HuH-7.5 (cell line): ENCODE measurements at places on chromosomes 12 and 14.
A peak's percentile ranks its signal among the peaks of the same experiment; 100 is the strongest.

- DNase-seq, result no peak
These were observed 139.9 kb upstream of the NCOR2 start for GRCh38 chr12:124707316-124707715.

- DNase-seq, result no peak
These were observed 105.8 kb downstream of the RERG start for GRCh38 chr12:15115434-15115833.

GRCh38 chr12:75635606-75636444 is 124.4 kb upstream of the KRR1 start:
- no peak for DNase-seq

DNA sequence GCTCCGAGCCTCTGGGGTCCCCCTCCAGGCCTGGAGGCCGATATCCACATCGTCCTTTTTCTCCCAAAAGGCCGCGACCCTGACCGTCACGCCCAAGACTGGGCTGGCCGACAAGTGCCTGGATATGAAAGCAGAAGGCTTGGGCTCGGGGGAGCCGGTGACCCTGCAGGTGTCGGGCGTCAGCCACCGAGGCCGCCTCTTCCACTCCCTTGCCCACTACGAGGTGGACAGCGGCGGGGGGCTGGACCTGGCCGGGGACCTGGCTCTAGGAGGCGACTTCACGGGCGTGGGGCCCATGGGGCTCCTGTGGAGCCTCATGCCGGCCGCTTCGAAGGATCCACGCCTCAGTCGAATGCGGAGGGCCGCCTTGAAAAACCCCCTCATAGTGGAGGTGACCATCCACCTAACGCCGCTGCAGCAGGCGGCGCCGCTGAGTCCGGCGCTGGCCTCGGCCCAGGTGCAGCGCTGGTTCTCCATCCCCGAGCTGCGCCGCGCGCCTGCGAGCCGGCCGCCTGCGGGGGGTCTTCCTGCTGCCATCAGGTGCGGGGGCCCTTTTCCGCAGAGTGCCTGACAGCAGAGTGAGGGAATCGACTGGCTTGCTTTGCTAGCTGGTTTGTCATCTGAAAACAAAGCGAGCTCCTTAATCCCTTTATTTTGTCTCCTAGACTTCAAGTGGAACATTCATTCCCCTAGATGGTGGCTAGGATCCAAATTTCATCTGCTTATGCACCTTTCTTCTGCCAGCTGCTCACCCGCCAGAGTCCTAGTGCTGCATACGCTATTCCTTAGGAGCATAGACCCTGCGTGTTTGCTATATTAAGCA is 10.6 kb upstream of the DNAL1 start:
- DNase-seq, result no peak

DNA sequence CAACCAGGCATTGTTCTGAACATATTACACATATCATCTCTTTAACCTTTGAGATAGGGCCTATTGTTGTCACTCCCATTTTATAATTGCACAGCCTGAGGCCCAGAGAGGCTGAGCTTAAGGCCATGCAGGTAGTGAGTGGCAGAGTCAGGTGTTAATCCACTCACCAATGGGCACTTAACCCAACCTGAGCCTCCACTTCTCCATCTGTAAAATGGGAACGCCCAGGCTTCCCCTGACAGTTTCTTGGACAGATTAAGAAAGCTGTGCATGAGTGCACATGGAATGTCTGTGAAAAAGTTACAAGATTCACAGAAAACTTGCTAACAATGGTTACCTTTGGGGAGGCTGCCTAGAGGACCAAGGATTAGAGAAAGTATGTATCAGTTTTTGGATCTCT is 32.9 kb downstream of the ESRRB start:
- no peak for DNase-seq

DNA sequence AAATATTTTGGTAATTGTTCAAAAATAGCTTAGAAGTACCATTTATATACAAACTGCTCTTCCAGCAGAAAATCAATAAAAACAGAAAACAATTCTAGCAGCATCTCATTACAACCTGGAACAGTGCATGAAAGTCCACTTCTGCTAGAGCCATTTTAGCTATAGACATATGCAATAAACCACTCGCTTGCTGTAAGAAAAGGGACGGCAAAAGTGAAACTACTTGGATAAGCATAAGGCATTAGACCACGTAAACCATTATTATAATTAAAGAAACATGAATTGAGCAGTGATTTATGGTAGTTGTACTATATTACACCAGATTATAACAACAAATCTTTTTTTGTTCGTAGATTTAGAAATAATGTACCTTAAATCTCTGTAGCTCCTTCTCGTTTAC is 48.7 kb downstream of the LRIG3 start:
- no peak for DNase-seq

GRCh38 chr14:102840771-102841528 is 63.7 kb downstream of the TRAF3 start:
- no peak for DNase-seq

- no peak for DNase-seq
These were observed 275.7 kb upstream of the CRY1 start for GRCh38 chr12:107369006-107369405.

DNA sequence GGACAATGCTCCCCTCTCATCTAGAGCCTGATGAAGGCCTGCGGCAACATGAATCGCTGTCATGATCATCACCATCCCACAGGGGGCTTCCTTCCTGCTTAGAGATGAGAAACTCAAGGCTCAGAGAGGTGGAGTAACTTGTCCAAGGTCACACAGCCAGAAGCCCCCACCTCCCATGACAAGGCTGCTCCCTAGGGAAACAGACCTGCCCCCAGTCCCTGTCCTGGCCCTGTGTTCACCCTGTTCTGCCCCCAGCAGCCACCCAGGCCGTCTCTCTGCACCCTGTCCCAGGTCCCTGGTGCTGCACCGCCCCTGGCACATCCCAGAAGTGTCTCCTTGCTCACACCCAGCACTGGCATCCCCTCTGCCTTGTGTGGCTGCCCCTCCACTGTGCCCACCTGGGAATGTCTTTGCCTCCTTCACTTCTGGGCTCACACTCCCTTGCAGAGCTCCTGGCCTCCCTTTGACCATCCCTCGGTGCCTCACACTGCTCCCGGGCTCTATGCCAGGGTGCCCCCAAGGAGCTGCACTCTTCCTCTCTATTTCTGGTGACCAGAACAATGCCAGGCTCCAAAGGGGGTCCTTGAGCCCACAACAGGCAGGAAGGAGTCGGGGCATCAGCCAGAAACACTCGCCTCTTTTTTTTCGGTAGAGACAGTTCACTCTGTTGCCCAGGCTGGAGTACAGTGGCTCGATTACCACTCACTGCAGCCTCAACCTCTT is 70.5 kb downstream of the BCL11B start:
- DNase-seq, result no peak

GRCh38 chr12:85393606-85394005 is 113.6 kb downstream of the ALX1 start:
- DNase-seq, result no peak

- DNase-seq, result no peak
These were observed 14.6 kb upstream of the TCTN1 start for GRCh38 chr12:110599334-110599733.

DNA sequence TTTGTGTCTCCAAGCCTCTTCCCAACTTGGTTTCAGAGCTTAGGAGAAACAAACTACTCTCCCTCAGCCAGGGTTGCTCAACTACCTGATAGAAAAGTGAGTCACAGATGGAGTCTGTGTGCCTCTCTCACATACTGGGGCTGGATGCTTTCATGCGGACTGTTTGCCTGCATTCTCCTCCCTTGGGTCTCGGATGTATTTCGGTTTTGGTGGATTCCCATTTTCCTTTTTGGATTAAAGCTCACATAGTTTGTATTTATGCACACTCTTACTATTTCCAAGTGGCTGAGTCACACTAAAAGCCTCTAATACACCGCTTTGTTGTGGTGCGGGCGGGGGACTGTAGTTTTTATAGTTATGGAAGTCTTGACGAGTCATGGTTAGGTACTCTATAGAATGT is 505.4 kb downstream of the LRFN5 start:
- DNase-seq, result no peak

DNA sequence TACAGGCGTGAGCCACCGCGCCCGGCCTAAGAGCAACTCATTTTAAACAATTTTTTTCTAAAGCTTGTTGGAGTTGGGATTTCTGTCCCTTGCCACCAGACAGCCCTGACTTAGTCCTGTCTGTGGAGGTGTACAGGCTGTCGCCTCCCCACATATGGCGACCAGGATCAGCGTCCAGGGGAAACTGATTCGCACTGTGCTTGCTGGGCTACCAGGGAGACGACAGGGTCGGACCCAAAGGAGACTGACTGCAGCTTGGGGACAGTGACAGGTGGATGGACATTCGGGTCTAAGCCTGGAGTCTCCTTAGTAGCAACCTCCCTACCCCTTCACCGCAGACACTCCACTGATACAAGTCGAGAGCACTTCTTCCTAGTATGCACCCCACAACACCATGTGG is 40.3 kb downstream of the TRAFD1 start:
- DNase-seq, result no peak

DNA sequence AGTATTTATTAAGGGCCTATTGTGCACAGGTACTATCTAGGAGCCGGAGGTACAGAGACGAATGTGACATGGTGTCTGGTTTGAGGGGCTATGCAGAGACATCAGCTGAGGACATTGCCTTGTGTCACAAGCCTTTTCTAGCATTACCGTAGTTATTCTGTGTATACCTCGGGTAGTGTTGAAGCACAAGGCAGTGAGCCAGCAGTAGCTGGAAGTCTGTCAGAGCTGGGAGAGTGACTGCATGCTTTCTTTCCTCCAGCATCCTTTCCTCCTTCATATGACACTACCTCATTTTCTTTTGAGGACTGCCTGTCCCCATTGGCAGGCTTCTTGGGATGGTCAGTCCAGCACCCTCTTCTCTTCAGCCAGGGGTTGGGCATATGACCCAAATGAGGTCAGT is 77.0 kb downstream of the POLR3B start:
- DNase-seq, result no peak

DNA sequence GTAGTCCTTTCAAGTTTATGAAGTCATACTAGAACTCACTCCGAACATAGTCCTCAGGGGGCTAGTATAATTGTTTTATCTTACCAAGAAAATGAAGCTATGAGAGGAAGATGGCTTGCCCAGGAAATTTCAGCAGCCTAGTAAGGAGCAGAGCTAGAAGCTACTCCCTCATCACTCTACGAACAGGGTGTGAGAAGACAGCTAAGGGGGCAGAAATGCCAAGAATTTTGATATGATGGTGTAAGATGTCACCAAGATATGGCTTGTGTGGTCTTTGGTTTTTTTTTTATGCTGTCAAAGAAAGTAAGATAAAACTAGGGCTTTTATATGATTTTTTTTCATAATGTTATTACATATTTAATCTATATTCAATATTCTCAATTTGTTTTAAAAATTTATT is 47.6 kb downstream of the PRICKLE1 start:
- no peak for DNase-seq

GRCh38 chr12:50679612-50680011 is 84.3 kb upstream of the ATF1 start:
- no peak for DNase-seq

DNA sequence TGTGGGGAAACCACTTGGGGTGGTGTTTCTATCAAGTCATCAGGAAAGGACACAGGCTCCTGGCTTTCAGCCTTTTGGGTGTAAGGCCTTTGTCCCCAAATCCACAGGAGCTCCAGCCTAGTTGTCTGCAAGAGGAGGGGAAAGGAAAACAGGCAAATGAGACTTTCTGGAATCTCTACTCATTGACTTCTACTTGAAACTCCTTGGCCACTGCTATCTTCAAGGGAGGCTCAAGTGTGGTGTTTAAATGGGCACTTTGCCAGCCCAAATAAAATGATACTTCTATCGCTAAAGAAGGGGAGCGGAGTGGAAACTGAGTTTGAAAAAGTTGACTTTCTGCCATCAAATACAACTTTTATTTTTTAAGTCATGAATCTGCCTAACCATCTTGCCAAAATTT is 445.9 kb upstream of the RGS6 start:
- no peak for DNase-seq

DNA sequence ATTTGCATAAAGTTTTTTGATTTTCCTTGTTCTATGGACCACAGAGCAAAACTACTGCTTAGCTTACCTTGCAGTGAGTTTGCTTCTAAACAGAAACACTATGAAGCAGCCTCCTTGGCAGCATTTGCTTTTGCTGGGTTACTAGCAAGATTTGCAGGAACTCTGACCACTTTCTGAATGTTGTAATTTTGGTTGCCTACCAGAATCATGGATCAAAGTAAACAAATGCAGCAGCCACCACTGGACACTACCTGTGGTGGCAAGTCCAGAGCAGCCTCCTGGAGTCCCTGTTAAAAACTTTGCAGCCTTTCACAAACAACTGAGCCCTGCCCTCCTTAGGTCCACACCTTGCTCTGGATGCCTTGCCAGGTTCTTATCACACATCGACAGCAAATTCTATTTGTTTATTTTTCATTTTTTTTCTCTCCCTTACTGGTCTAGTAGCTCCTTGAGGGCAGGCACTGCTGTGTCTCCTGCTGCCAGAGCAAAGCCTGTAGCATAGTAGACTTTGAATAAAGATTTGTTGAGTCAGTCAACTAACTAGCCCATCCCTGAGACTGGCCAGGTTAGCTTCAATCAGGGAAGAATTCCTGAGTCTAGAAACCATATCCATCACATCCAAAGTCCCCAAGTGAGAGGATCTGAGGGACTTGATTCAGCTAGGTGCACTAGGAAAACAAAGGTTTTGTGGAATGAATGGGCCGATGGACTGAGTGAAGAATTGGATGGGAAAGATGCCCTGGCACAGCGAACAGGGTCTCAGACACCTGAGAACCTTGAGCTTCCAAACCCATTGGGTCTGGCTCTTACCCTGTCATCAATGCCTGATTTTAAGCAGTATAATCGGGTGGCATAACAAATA is 5.7 kb downstream of the TTC6 start:
- DNase-seq, result no peak

- peak; percentile 9 for DNase-seq
These were observed 292.9 kb downstream of the BMP4 start for GRCh38 chr14:53663709-53664108.

- no peak for DNase-seq
These were observed 167.5 kb upstream of the SRRM4 start for GRCh38 chr12:118813778-118814357.

- DNase-seq, result no peak
These were observed 14.8 kb downstream of the SMUG1 start for GRCh38 chr12:54173906-54174471.

GRCh38 chr12:31523306-31523705 is 67.6 kb downstream of the DENND5B start:
- DNase-seq, result no peak

DNA sequence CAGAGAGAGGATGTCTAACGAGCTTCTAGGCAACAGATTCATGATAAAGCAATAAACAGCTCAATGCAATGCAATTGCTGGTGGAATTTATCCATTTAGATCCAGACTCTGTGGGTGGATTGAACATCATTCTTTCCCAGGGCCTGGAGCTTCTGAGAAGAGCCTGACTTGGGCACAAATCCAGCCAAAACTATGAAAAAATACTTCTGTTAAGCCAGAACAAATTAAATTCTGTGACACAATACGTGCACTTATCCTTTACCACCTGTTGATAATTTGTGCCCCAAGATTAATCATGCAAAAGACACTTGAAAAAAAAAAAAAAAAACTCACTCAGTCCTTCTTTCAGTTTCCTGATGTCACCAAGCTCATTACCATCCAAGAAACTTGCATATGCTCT is 446.0 kb upstream of the DCN start:
- DNase-seq, result no peak

- DNase-seq, result no peak
These were observed 366.7 kb downstream of the DUSP6 start for GRCh38 chr12:88985631-88986030.
